ENCODE measurements at places on chromosomes 5 and 9.

DNA sequence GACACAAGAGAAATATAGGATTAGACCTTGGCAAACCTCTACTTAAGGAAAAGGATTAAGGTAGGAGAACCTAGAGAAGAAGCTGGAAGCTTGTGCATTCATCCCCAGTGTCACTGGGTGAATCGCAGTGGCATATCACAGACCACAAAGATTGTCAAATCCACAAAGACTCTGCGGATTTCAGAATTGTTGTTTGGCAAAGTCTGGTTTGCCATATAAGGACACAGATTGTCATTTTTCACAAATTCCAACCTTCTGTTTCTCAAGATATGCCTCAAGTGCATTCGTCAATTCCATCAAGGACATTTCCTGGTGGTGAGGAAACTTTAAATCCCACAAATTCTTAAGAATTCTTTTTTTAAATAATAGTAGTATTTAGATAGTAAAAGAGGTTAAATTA lies 395.1 kb upstream of the PAPPA start:
- DNase-seq, result no peak

- DNase-seq, result no peak
Observed at GRCh38 chr5:53327811-53328334, 152.6 kb upstream of the FST start.

DNA sequence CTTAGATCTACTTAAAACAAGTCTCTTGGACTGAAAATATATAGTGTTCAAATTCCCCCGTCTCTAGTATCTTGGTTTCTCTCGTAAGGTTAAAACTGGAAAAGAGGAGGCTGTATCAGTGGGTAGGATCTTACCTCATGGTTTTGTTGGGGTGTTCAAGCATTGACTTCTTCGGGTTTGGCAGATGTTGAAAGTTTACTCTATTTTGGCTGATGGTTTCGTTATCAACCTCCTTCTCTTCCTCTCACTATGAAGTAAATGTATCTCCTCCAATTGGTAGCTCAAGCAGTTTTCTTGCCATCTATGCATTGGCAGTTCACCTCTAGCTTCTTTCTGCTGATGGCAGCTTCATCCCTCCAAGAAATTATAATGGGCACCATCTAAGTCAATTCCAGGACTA lies 506.5 kb upstream of the GRIN3A start:
- no peak for DNase-seq

GRCh38 chr5:56128113-56128512 lies 105.0 kb downstream of the ANKRD55 start:
- DNase-seq, result peak; percentile 48

DNA sequence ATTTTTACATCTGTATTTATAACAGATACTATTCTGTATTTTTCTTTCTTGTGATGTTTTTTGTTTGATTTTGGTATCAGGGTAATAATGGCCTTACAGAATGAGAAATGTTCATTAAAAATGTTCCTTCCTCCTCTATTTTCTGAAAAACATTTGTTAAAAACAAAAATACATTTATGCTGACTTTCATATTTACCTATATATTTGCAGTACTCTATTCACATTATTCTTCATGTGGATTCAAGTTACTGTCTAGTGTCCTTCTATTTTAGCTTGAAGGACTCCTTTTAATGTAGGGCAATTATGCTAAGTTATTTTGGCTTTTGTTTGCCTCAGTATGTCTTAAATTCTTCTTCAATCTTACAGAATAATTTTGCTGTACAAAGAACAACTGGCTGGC lies 5.1 kb downstream of the CCDC112 start:
- no peak for DNase-seq

DNA sequence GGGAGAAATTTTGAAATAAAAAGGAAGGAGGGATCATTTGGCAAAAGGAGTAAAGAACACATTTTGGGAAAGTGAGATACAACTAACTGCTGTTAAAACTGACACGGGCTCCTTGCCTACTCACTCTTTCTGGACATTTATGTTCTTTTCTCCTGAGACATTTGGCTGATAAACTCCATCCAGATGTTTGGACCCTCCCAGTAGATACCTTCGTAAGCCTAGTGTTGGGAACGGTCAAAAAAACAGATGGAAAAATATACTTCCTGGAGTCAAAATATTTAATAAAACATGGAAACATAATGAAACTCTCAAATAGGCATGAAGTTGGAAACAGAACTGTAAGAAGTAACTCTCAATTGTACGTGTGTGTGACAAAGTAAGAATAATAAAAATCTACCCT lies 360.1 kb upstream of the RIOK2 start:
- DNase-seq, result no peak

DNA sequence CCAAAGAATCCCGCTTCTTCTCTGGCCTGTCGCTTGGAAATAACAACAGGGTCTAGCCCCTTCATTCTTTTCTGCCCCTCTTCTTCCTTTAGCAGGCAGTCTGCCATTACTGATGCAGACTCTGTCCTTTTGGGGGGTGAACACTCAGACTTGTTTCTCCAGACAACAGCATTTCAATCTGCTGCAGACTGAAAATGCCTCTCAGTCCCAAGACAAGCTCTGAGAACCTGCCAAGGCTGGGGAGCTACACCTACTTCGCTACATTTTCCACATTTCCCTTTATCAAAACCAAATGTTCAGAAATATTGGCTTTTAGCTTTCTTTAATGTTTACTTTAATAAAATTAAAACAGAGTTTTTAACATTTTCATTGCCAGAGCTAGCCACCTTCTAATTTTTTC lies 152.4 kb downstream of the MPDZ start:
- DNase-seq, result no peak

DNA sequence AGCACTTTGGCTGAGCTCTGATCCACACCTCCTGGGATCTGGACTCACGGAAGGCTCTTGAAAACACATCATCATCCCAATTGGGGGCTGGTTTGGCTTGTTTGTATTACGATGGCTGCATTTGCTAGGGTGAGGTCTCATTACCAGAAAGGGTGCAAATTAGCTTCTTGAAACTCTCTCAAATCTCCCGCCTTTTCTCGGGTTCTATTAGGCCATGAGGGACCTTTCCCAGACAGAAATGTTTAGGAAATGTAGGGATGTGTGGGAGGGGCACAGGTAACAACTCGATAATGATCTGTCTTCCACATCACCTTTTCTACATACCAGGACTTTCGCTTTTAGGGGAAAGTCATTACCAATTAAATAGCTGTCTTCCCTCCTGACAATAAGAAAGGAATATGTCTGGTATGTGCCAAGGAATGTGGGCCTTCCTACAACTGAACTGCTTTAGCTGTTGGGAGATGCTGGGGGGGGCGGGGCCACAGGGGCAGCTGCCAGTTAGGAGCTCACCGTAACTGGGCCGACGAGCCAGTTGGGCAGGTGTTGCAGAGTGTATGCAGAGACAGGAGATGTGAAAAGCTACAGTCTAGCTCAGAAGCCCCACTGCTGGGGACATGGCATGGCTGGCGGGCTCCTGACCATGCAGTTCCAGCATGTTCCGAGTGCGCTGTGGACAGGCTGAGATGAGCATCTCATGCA lies 71.2 kb downstream of the AK8 start:
- no peak for DNase-seq

DNA sequence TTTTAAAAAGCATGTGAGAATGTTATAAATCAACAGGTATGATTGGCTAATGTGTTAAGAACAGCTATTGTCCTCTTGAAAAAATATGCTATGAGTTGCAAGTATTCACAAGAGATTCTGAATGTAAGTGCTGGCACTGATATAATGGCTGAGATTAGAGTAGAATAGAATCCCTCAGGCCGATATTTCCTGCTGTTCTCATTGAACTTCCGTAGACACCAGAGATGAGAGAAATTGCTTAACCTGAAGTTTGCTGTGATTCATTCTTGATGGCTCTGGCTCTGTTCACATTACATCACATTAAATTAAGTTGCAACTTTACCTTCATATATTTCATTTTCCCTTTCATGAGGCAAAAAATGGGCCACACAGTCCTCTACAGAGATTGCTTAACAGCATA lies 114.5 kb downstream of the BAAT start:
- DNase-seq, result no peak

DNA sequence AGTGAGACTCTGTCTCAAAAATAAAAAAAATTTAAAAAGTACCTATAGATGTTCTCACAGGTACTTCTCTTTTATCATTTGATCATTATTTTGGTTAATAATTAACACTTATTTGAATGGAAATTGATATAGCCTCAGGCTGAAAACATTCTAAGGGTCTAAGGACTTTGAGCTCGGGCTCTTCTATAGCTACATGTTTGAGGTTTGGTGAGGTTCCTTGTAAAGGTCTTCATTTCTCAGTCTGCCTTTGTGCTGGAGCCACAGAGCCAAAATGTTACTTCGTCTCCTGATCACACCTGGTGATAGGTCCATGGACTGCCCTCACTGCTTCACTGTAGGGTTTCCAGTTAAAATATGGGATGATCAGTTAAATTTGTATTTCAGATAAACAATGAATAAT lies 22.6 kb downstream of the ARHGEF37 start:
- no peak for DNase-seq

DNA sequence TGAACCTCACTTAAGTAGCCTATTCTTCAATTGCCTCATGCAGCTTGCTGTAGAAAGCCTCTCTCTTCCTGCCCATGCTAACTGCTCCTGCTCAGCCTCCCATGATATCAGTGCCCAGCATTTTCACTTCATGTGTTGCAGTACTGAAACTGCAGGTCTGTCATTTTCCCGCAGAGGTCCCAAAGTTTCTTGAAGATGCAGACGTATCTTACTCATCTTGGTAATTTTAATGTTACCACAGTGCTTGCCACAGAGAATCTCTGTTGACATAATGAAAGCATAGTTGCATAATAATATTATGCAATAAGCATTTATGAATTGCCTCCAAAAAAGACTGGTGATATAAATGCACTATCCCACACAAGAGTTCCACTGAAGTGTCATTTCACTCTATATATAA lies 561.1 kb upstream of the DAP start:
- DNase-seq, result no peak

- DNase-seq, result no peak
Observed at GRCh38 chr5:17218353-17219005, 1.0 kb downstream of the BASP1 start.

GRCh38 chr5:56852228-56853000 lies 37.1 kb downstream of the MAP3K1 start:
- peak; percentile 35 for DNase-seq

DNA sequence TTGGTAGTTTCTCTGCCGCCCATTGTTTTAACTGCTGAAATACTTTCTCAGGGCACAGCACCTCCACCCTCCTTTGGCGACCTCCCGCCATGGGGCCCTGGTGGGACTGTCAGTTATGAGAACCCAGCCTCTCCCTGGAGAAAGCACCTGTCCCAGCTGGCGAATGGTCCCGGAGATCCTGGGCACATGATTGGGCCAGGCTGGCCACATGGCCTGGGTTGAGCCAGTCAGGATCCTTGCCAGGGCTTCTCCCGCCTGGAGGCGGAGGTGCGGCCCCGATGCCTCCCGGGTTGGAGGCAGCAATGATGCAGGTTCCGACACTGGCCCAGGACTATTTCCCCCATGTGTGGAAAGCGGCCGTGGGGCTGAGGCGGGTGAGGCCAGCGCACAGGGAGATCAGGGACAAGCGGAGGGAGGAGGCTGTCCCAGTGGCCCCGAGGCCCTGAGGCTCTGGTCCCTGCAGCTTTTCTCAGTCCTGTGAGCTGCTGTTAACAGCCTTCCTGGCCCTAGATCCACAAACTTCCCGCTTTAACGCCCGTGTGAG lies 13.6 kb downstream of the UNC5A start:
- DNase-seq, result no peak

GRCh38 chr9:92978345-92978875 lies 31.1 kb downstream of the FGD3 start:
- no peak for DNase-seq

DNA sequence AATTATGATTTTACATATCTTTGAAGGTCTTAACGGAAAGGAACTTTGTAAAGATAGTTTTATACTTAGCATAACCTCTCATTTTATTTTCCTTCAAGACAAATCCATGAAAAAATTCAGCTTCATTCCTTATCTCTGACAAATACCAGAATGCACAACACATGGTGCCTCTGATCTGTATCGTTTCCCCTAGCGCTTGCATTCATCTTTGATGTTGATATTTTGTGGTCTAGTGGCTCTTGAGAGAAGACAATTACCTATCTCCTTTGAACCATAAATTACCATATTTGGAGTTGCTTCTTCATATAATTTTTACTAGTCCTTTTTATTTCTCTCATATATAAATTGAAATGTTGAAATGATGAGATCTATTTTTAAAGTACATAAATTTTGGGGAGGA lies 551.3 kb downstream of the PDE4D start:
- no peak for DNase-seq

- no peak for DNase-seq
Observed at GRCh38 chr5:10478436-10478835, 36.8 kb downstream of the ROPN1L start.

- DNase-seq, result no peak
Observed at GRCh38 chr5:58318468-58318867, 141.4 kb downstream of the PLK2 start.

- no peak for DNase-seq
Observed at GRCh38 chr5:154783774-154784460, 28.7 kb downstream of the LARP1 start.

GRCh38 chr5:36161361-36161760 lies 9.4 kb downstream of the SKP2 start:
- DNase-seq, result no peak

- no peak for DNase-seq
Observed at GRCh38 chr5:141799507-141800167, 78.6 kb downstream of the PCDH1 start.

GRCh38 chr5:32740651-32741050 lies 29.5 kb downstream of the NPR3 start:
- DNase-seq, result no peak

GRCh38 chr5:180718810-180719453 lies 20.9 kb downstream of the OR2Y1 start:
- DNase-seq, result peak; percentile 35

GRCh38 chr5:154829181-154829588 lies 21.2 kb downstream of the FAXDC2 start:
- no peak for DNase-seq

- no peak for DNase-seq
Observed at GRCh38 chr5:82523633-82524032, 245.5 kb upstream of the RPS23 start.

GRCh38 chr9:117783828-117784227 lies 79.6 kb downstream of the TLR4 start:
- DNase-seq, result peak; percentile 38

- no peak for DNase-seq
Observed at GRCh38 chr9:11144746-11145145, 531.9 kb upstream of the PTPRD start.

DNA sequence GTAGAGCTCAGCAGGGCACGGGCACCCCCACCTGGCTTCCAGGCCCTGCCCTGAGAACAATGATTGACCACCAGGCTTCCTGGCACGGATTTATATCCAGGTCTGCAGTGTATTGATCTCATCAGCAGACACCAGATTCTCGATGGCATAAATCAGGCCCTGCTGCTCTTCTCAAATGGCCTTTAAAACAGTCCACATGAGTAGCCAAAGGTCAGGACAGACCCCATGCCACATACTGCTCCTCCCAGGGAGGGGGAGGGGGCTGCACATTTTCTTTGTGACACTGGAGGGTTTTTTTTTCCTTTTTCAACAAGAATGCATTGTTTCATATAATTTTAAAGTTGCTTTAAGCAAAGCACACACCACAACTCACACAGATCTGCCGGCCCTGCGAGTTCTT lies 85.4 kb downstream of the SEMA4D start:
- no peak for DNase-seq

- no peak for DNase-seq
Observed at GRCh38 chr5:96566833-96567587, 95.2 kb upstream of the CAST start.

Measured in CD4-positive, alpha-beta memory T cell (primary cell).